ENCODE measurements at places on chromosomes 6 and 20.

DNA sequence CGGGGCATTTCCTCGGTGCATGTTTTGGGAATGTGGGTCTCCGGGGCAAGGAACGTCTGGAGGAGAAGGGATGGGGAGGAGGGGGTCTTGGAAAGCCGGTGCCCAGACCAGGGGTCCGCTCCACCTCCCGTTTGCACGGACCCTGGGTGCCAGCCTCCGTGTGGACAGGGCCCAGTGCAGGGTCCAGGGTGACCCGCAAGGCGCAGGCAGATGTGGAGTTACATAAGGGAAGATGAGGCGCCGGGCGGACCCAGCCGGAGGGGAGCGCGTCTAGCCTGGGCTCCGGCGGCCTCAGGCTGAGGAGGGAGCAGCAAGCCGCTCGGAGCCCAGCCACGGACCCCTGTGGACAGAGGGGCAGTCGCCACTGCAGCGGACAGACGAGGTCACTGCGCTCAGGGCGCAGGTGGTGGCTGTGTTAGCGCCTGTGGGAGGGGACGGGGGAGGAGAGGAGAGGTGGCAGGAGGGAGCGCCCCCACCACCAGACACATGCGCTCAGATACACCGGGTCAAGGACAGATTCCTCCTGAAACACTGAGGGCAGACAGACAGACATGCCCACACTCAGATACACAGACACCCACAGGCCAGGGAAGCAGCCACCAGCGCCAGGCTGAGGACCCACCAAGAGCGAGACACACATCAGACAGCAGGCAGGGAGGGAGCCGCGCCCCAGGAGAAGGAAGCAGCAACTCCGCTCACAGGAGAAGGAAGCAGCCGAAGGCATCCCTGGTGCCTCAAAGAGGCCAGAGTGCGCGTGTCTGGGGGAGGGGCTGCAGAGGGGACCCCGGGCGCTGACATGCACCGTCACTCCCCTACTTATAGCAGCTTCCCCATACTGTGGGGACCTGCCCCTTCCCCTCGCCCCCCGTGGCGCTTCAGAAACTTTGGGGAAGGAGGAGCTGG is 839 bp upstream of the HRH3 start:
- no peak for DNase-seq

DNA sequence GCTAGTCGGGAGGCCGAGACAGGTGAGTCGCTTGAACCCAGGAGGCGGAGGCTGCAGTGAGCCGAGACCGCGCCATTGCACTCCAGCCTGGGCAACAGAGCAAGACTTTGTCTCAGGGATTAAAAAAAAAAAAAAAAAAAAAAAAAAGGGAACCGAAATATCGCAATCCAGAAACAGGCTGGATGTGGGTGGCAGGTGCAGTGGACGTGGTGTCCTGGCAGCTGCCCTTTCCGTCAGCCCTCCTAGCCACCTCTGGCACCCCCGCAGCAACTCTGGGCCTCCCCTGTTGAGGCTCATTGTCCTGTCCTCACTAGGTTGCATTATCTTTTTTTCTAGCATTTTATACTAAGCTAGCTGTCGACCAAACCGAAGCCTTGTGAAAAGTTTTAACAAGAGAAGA is 113.5 kb downstream of the DTNBP1 start:
- DNase-seq = no peak

- DNase-seq = no peak
These were observed 5.1 kb downstream of the LAMA5 start for GRCh38 chr20:62361799-62362589.

- no peak for DNase-seq
These were observed 191.1 kb downstream of the TAF4 start for GRCh38 chr20:61874421-61875068.

GRCh38 chr6:1635305-1636010 is 25.7 kb downstream of the FOXC1 start:
- DNase-seq = no peak

GRCh38 chr6:15310680-15311079 is 64.8 kb downstream of the JARID2 start:
- DNase-seq = no peak

DNA sequence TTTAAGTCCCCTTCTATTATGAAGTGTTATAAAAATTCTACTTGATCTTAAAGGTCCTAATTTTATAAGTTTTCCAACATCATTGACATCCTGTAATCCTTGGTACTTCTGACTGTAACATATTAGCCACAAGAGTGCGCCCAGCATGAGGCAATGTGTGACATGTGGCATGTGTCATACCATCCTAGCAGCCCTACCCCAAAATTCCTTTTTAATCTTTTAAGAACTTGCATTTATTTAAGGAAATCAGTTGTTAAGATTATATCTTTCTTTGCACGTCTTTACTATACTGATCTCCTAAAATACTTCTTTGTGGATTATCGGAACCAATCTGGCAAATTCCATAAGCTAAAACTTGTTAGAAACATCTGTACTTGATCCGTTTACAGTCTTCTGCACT is 167.1 kb upstream of the SLC24A3 start:
- DNase-seq = no peak

DNA sequence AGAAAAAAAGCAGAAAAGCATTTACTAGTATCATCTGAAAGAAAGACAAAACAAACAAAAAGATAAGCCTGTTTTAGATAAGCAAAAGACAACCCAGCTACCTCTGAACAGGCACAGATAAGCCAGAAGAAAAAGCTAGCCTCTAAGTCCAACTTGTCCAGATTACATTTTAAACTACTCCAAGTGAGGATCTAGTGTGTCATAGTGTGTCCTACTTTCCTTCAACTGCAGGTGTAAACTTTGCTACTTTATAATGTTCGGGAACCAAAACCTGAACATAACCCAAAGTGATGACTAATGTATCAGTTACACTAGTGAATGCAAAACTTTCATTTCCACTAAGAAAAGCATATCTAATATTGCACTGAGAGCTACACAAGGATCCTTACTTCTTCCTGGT is 19.5 kb downstream of the ADNP start:
- no peak for DNase-seq

DNA sequence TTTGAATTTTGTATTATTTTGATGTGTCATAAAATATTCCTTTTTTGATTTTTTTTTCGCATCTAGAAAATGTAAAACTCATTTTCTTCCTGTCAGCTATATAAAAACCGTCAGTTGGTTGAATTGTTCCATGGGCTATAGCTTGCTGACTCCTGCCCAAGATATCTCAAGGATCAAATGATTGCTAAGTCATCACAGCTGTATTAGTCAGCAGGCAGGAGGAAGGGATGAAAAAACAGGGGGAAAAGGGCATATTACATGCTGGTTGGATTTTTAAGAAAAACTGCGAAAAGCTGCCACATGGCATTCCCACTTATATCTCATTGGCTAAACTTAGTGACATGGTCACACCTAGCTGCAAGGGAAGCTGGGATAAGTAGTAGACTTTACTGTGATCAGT is 569.9 kb downstream of the BCKDHB start:
- no peak for DNase-seq

GRCh38 chr20:57091748-57092111 is 174.7 kb downstream of the BMP7 start:
- no peak for DNase-seq

Measured in stimulated activated CD4-positive, alpha-beta T cell treated with anti-CD3 and anti-CD28 coated beads, Interleukin-12 subunit alpha, Interleukin-12 subunit beta, amount 100 ng/mL, for 4 hours (primary cell).